ENCODE measurements at places on chromosomes 7 and 10. TPM values are rescaled to one million over a fixed set of nuclear protein-coding genes. Genes with fewer than 3 reads are reported as not detected.

The CYP3A7 gene
- not detected for total RNA-seq

The ASAH2B gene
- 6.1 TPM for total RNA-seq

The USP6NL gene
- 13.7 TPM for total RNA-seq

The CAV2 gene
- total RNA-seq, result 223 TPM

- DNase-seq, result no peak
Measured at GRCh38 chr10:17065273-17065672, 64.3 kb downstream of the CUBN start.

GRCh38 chr10:34624323-34625153 lies 190.6 kb downstream of the PARD3 start:
- no peak for DNase-seq

GRCh38 chr7:136303162-136303561 lies 326.0 kb upstream of the MTPN start:
- no peak for DNase-seq

DNA sequence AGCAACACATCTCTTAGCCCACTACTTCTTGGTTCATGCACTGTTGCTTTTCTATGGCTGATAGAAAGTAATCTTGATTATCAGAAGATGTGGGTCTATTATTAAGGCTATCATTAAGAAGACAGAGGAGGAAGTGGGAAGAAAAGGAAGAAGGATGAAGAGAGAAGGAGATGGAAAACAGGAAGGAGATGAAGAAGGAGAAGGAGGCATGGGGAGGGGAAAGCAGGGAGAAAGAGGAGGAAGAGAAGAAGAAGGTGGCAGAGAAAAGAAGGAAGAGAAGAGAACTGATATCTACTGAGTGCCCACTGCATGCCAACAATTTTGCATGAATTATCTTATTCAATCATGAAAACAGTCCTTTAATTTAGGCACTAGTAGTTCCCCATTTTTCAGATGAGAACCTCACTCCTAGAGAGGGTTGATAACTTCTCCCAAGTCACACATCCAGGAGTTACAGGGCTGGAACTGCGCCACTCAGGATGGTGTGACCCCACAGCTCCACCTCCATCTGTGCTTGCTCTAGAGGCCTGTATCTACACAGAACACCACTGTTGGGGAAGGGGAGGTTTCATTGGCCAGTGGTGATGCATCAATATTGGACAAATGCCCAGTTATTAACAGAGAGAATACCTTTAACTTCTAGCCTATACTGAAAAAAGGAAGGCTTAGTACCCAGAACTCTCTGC lies 147.4 kb downstream of the CXCL12 start:
- no peak for DNase-seq

- DNase-seq, result no peak
Measured at GRCh38 chr7:103048833-103049232, 25.8 kb downstream of the FBXL13 start.

DNA sequence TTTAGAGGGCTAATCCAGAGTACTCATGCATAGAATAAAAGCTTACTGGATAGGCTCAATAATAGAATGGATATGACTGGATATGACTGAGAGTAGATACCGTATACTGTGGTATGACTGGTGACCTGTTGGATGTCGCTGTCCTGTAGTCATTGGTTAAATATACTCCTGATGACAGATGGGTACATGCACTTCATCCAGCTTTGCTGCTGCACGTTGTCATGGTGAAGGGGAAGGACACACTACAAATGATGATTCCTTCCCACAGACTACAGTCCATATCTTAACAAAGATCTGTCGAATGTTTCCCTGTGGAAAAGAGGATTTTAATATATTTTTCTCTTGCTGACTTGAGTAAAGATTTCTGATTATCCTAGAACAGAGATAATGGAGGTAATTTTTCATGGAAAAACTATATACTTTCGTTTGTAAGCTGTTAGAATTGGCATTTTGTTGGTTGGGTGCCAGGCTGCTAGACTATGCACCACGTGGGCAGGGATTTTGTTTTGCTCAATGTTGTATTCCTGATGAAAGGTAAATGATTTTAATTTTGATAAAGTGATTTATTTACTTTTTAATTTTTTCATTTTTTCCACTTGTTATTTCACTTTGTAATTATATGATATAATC lies 97.3 kb downstream of the PPP1R9A start:
- DNase-seq, result peak; percentile 18

- no peak for DNase-seq
Measured at GRCh38 chr10:385571-386300, 250.5 kb downstream of the ZMYND11 start.

GRCh38 chr7:26633557-26633956 lies 230.8 kb downstream of the SKAP2 start:
- DNase-seq, result no peak

DNA sequence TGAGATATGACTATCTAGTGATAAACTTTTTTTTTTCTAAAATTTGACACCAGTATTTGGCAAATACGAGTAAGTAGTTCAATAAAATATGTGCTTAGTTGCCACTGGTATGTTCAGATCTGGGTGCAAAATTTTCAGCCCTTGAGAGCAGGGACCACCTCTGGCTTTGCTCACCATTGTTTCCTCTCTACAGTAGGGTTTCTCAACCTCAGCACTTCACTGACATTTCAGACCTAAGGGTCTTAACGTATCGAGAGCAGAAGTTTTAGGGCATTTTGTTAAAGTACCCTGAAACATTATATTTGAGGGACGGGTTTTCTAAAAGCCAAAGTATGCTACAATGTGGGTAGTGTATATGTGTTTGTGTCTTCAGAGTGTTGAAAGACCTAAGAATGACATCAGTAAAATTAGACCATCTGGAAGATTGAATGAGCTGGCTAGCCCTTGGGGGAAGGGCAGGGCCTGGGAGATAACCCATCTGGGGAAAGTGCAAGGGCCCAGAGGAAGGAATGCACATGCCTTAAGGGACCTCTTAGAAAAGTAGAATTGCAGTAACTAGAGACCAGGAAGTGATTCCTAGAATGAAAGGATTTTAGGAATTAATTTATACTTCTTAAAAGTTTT lies 11.8 kb downstream of the BZW2 start:
- DNase-seq, result peak; percentile 40

DNA sequence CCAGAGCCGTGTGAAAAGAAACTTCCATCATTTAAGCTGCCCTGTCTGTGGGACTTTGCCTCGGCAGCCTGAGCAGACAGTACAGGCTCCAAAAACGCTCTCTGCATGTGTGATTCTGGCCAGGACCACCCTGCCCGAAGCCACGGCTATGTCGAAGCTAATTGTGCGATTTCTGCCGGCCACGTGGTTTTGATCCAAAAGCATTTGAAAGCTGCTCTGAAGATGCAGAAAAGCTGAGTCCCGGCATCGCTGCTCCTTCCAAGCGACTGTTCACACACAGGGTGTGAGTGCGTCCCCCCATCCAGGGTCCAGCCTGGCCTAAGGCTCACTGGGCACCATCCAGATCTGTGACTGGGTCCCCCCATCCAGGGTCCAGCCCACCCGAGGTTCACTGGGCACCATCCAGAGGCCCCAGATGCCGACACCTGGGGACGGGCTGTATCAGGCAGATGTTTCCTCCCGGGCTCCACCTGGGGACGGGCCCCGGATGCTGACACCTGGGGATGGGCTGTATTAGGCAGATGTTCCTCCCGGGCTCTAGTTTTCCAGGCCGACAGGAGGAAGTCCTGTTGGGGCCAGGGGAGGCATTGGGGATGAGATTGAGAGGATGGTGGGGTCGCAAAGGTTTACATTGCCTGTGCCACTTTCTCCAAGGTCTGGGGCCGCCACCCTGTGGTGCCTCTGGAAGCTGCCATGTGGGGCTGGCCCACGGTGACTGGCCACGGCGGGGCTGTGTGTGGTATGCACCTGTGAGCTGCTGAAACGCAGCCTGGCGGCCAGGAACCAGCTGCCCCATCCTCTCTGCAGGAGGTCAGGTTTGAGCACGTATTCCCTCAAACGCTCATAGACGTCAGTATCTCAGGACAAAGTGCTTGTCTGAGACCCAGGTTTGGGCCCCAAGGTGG lies 527.4 kb downstream of the DNAJB6 start:
- DNase-seq, result no peak

- no peak for DNase-seq
Measured at GRCh38 chr10:85598646-85599045, 767.9 kb downstream of the GRID1 start.

DNA sequence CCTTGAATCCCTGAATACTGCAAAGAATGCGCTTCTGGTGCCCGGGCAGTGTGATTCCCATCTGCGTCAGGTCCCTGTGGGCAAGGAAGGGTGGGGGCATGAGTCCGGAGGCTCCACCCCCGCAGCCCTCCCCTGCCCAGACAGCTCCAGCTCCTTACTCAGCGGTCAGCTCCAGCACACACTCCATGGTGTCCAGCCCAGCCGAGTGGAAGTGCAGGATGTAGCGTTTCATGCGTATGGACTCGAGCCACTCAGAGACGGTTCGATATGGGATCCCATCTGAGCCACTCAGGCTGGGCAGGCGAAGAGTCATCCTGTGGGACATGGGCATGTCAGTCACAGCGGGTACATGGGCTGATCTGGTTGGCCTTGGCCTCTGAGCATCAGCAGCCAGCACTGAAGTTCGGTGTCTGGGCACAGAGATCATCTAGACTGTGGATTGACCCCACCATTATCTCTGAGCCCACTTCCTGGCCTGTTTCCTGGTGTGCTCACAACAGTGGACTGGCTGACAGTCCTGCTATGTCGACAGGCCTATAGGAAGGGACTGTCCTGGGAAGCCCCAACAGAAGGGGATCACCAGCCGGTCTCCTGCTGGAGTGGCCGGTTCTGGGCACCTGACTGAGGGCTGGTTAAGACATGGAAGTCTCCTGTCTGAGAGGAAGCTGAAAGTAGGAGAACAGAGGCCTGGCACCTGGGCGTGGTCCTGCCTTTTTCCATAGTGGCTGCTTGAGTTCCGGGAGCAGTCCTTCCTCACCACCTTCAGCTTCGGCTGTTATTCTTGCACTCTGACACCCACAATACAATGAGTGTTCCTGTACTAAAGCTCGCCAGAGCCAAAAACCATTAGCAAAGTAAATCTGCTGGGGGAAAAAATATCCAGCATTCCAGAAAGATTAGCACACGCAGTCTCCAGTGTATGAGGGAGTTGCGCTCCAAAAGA lies 10.6 kb downstream of the ZYX start:
- DNase-seq, result peak; percentile 64

- DNase-seq, result no peak
Measured at GRCh38 chr10:43921881-43922280, 273.2 kb upstream of the ZNF32 start.

DNA sequence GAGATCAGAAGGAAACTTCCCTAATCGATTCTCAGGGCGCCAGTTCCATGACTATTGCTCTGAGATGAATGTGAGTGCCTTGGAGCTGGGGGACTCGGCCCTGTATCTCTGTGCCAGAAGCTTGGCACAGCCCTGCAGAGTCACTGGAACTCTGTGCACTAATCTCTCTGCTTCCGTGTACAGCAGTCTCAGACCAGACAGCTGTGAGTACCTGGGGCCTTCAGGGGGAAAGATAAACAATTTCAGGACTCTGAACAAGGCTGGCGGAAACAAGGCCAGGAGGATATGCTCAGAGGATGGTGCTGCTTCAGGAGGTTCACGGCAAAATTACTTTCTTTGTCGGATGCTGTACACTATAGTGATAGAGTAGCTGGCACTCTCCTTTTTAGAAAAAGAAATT lies 131.7 kb upstream of the PRSS58 start:
- no peak for DNase-seq

DNA sequence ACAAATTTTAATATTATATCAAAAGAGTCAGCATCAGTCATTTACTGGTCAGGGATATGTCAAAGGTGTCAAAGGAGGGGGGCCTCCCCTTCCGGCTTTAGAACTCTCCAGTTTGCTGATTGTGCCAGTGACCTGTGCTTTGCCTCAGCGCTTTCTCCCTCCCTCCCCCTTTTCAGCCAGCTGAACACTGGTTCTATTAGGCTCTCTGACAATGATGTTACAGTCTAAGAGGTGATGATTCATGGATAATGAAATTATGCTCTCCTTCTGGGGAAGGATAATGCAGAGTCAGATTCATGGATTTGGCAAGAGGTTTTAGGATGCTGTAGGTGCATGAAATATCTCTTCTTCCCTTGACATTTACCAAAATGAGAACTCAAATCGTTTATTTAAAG lies 6.1 kb downstream of the LRRTM3 start:
- no peak for DNase-seq

DNA sequence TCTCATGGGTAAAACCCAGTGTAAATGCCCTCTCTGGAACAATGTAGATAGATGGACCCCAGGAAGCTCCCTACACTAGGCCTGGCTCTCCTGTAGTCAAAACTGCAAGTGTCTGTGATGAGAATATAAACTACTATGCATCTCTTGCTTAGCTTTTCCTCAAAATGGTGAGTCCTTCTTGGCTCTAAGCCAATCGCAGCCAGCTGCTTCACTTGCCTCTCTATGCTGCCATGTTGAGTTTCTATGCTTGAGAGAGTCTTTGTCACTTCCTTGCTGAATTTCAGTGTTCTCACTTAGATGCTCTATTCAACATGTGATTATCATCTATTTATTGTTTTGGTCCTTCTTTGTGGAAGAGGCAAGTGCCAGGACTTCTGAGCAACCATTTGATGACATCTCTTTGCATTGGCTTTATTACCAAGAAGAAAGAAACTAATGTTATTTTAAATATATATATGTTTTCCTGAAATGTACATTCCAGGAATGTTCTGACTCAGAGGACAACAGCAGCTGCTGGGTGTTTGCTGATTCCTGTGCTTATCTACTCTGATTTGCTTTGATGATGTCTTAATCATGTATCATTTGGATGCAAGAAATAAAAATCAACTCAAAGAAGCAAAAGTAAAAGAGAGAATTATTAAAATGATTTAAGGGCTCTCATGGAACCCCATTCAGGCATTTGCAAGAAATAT lies 16.6 kb downstream of the TAS2R40 start:
- DNase-seq, result no peak

DNA sequence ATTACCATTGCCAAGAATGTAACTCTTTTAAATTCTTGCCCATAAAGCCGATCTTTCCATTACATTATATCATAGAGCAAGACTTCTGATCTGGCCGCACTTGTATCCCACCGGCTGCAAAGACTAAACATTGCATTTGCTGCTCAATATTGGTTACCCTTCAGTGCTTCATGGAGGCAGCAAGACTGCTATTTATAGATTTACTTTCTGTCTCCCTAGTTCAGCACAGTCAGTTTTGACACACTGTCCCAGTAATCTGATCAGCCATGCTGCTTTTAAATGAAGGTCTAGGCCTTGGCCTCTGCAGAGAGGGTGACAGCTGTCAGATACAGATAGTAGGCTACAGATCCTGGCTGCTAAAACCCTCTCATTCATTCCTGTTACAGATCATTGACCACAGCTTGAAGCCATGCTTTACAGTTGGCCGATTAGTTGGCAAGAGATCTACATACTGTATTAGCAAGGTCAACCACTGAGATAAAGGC lies 562.6 kb upstream of the GALNT17 start:
- DNase-seq, result peak; percentile 76
